ENCODE measurements at places on chromosomes 3 and 15. TPM values are rescaled to one million over a fixed set of nuclear protein-coding genes. Genes with fewer than 3 reads are reported as not detected.
A peak's percentile ranks its signal among the peaks of the same experiment; 100 is the strongest.

- peak; percentile 53 for DNase-seq
These were observed 75.5 kb downstream of the SPATA16 start for GRCh38 chr3:173065543-173065981.

DNA sequence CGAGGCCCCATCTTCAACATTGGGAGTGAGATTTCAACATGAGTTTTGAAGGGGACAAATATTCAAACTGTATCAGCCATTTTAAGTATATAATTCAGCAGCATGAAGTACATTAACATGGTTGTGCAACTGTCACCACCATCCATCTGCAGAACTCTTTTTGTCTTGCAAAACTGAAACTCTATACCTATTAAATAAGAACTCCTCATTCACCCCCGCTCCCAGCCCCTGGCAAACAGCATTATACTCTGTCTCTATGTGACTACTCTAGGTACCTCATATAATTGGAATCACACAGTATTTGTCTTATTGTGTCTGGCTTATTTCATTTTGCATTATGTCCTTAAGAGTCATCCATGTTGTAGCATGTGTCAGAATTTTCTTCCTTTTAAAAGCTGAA is 110.1 kb downstream of the MAP2K5 start:
- no peak for DNase-seq

GRCh38 chr3:147393261-147393942 is 12.9 kb downstream of the ZIC4 start:
- DNase-seq = peak; percentile 89

- no peak for DNase-seq
These were observed 43.5 kb upstream of the UBE2E1 start for GRCh38 chr3:23762214-23762613.

- DNase-seq = no peak
These were observed 598.2 kb downstream of the NAALADL2 start for GRCh38 chr3:175457301-175457700.

GRCh38 chr15:44130778-44131177 is 64.3 kb downstream of the FRMD5 start:
- DNase-seq = peak; percentile 24

DNA sequence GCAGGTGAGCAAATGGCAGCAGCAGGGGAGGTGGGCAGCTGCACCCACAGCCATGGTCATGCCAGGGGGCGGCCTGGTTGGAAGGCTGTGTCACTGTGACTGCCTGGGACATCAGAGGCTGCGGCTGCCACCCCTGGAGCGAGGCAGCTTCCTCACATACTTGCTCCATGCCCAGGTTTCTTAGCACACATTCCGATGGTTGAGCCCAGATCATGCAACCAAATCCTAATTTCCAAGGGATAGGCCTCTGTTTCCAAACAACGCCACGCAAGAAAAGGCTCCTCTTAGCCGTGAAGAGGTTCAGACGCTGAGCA is 11.6 kb upstream of the NRROS start:
- DNase-seq = no peak

- no peak for DNase-seq
These were observed 116.1 kb downstream of the ALDH1A2 start for GRCh38 chr15:57949374-57949943.

The SNTN gene
- not detected for total RNA-seq

The AAGAB gene
- 49.2 TPM for total RNA-seq

The CYP1A1 gene
- total RNA-seq = not detected

The LRTM1 gene
- 0.16 TPM for total RNA-seq
